ENCODE measurements at places on chromosomes 13 and 19.

DNA sequence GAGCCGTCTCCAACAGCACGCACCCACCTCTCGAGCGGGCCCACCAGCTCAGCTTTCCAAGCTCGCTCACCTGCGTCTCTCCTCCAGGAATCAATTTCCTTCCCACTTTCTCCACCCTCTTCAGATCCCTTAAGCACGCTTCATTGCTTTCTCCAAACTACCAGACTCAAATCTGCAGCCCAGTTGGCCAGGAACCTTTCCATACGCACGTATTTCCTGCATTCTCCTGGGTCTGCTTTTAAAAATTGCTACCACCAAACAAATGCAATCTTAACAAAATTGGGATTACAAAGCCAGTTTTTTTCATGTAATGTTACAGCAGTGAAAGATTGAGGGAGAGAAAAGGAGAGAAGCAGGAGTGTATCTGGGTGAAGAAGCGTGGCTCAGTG lies 1.5 kb downstream of the ENOX1 start:
- no peak for DNase-seq

GRCh38 chr13:43000676-43001075 lies 8.6 kb upstream of the EPSTI1 start:
- no peak for DNase-seq

DNA sequence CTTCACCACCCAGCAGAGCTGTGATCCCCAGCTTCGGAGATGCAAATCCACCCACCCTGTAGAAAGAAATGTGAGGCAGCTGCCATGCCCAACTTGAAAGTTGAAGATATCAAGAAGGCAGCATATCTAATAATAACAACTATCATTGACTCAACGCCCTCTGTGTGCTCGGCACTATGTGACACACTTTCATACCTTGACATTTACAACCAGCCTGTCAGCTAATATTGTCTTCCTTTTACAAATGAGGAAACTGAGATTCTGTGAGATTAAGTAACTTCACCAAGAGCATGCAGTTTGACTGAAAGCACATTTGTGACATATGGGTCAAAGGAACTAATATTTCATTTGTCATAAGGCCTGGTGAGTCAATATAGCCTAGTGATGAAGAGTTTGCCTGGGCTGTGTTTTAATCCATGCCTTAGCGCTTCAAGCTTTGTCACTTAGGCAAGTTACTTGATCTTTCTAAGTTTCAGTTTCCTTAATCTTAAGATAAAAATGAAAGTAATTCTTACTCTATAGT lies 137.0 kb downstream of the FLT1 start:
- DNase-seq = no peak

GRCh38 chr13:20714563-20715329 lies 11.2 kb downstream of the IL17D start:
- peak; percentile 75 for DNase-seq

GRCh38 chr19:1858412-1859081 lies 4.8 kb downstream of the KLF16 start:
- no peak for DNase-seq

GRCh38 chr19:35017507-35017906 lies 12.8 kb upstream of the SCN1B start:
- no peak for DNase-seq

DNA sequence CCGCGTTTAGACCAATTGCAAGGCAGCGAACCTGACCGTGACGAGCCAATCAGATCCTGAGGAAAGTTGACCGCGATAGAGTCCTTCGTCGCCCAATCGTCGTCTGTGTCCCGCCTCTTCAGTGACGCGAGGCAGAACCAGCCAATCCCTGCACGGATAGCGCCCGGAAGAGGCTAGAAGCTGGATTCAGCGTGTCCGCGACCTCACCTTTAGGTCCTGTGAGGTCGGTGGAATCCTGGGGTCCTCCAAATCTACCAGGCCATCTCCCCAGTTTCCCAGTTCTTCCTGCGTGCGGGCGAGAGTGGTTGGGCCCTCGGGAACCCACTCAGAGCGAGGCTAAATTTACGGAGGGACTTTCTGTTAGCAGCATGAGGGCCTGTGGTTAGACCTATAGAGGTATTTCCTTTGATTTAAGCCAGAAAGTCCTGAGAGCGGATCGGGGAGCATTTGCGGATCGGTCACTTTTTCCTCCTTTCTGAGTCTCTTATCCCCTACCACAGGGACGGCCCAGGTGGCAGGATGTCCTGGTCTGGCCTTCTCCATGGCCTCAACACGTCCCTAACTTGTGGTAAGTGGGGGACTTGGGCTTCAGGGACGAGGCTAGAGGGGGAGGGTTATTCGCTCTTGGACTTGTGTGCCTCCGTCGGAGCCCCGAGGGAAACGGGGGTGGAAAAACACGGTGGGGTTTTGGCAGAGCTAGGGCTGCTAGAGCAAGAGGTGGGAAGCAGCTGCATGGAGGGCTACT lies at the start of gene MRPS12:
Gene MRPS12, plus strand, starts transcription at position 169 of the 745 bp plus-strand sequence. Its CDS starts 351 bp downstream, at position 520.
- DNase-seq = peak; percentile 99

DNA sequence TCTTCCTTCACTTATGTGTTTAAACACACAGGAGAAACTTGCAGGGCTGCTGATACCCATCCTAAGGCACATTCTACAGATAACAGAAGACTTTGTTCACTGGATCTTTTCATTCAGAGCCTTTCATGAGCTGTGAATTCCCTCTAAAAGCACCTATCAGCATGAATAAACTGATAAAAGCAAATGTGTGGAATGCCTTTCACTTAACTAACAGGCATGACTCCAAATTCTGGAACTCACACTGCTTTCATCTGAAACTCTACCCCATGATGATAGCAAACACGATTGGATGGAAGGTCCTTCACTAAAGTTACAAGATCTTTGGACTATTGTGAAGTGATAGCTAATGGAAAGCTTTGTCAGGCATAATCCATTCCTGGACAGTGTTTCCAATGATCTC lies 457.3 kb downstream of the EFNB2 start:
- DNase-seq = peak; percentile 51

DNA sequence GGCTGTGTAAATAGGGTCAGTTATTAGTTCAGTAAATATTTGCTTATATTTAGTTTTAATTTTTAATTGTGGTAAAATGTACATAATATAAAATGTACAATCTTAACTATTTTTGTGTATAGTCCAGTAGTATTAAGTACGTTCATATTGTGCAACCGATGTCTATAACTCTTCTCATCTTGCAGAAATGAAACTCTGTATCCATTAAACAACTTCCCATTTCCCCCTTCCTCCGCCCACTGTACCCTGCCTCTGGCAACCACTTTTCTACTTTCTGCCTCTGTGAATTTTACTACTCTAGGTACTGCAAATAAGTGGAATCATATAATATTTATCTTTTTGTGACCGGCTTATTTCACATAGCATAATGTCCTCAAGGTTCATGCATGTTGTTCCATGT lies 24.4 kb downstream of the UBAC2 start:
- DNase-seq = no peak

Data from fibroblast of skin of back (primary cell).